ENCODE measurements at places on chromosomes 7 and 10.

DNA sequence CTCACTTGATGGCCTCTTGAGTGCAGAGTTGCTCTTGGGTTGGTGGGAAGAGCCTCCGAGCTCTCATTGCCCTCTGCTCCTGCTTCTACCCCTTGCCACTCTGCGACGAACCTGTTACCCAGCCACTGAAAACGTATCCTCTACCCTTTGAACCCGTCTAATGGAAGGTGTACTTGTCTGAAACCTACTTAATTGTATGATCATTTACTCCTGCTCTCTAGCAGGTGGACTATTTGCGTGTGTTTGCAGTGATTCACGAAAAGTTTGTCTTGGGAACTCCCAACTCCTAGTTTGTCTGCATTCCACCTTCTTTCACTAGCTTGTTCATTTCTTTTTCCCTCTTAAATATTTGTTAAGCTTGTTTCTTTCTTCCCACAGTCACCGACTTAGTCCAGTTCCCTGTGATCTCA is 503 bp downstream of the CROT start:
- DNase-seq = no peak

- no peak for DNase-seq
Observed at GRCh38 chr7:123096976-123097375, 101.5 kb upstream of the TAS2R16 start.

GRCh38 chr10:5691786-5692185 is 7.1 kb downstream of the TASOR2 start:
- DNase-seq = no peak

- no peak for DNase-seq
Observed at GRCh38 chr7:112286250-112287086, 80.0 kb downstream of the ZNF277 start.

DNA sequence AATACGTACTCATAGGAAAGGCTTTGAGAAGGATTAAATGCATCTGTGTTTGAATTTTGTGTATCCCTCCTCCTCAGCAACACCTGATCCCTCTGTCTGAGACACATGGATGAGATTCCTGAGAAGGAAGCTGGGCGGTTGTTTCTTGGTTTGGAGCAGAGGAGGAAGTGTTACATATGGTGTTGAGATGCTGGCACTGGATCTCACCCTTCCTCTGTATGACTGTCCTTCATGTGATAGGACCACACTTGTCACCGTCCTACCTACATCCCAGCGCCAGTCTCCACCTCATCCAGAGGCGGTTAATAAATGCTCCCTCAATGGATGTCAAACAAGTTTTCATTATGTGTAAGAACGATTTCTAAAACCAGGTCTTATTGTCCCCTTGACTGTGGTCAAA is 49.4 kb upstream of the KLF6 start:
- no peak for DNase-seq

- DNase-seq = no peak
Observed at GRCh38 chr10:67622511-67622910, 73.5 kb downstream of the CTNNA3 start.

- peak; percentile 31 for DNase-seq
Observed at GRCh38 chr10:132571650-132572544, 34.3 kb downstream of the INPP5A start.

DNA sequence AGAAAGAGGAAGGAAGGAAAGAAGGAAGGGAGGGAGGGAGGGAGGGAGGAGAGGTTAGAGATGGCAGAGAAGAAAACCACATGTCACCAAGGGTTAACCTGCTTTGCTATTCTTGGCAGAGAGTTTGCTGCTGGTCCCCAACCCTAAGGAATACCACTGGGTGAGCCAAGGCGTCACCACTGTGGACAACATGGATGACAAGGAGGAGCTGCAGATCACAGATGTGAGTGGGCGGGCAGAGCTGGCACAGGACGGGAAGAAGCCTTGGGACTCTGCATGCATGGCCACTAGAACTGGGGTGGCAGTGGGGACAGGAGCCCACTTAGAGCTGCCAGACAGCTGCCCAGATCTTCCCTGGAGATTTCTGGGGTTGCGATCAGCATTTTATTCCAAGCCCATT is 17.2 kb upstream of the MYH16 start:
- DNase-seq = no peak

GRCh38 chr10:17643339-17643754 is 604 bp upstream of the STAM start:
- DNase-seq = no peak

DNA sequence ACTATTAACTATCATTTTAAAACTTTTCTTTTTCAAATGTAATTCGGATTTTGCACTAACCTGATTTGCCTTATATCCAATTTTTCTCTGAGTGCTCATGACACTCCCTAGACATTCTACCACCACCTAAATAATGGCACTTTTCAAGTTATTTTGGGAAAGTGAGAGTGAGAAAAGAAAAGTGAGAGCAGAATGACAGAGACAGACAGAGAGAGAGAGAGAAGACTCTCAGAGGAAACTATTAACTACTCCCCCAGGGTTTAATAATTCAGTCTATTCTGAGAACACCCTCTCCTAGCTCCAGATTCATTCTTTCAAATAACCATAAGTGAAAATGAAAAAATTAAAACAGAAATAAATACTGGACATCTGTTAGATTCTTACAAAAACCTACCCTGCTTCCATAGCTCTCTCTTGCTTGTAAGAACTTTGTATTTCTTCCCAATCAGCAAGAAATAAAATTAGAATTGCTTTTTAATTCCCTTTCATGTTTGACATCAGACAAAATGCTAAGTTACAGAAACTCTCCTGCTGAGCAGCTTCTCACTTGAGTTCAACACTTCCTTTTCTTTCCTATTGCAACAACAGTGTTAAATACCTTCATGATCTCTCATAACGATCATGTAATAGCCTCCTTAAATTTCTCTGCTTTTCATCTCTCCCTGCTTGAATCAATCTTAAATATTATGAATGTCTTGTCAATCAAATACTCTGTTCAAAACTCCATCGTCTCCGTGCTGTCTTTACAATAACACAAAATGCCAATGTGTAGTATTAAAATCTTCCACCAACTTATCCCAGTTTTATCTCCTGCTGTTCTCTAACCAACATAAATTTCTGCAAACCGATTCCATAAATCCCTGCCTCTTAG is 191.7 kb downstream of the SEMA3E start:
- DNase-seq = no peak

DNA sequence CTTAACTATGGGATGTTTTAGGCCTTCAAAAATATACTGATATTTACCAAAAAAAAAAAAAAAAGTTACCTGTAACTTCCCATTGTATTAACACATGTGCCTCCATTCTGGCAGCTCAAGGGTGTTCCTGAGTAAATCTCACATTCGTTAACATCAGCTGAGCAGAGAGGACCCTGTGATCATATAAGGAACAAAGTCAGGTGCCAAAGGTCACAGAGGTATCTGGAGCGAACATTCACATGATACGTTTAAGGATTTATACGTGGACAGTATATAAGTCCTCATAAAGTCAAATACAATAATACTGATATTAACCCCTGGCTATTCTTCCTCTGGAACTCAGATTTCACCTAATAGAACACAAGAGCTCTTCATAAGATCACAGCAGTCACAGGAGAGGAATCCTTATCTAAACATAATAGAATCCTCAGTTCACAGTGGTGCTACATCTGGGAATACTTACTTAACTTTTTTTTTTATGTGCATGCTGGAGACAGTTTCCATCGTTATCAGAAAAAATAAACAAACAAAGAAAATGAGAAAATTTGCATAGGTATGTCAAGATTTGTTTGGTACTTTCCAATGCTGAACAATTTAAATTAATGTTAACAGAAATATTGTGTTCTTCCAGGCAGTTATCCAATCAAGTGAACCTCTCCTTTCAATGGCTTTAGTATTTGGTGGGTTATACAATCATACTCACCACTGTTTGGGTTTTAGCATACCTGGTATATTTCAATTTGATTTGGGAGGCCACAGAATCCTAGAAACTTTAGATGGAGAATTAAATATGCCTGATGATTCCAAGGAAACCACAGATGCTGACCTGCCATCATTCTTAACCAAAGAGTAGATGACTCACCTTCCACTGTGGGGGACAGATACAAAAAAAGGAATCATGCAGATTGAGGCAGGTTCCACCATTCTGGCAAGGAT is 6.6 kb downstream of the CUBN start:
- DNase-seq = no peak

DNA sequence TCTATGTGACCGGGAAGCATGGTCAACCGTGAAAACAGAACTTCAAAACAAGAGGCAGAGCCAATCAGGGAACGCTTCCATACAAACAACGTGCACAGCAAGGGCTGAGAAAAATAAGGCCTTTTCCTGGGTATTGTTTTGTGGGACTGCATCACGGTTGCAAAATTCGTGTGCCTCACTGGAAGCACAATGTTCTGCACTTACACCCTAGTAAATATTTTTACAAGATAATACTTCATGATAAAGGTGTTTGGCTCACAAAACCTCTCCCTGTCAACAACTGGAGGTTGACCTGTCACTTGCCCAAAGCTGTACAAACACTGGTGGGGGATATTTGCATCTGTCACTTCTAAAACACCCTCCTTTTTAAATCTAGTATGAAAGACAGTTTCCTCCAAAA is 37.0 kb downstream of the KLF6 start:
- DNase-seq = no peak

DNA sequence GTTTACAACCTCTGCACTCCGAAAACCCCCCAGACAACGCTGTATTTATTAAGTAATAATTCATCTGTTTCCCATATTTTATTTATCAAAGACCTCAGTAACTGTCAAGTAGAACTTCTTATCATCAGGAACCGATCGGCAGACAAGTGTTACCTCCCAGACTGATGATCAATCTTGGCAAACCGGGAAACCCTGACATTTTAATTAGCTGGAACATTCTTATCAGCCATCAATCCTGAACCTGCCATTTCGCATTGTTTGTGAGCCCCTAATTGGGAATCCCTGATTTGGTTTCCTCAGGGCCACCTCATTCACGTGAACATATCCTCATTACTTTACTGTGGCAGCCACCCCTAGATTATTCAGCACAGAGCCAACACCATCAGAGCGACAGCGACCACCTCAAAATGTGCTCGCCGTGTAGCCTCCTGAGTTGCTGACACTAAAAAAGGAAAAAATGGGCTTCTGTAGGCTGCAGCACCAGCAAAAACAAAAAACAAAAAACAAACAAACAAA is 93.6 kb upstream of the SDK1 start:
- DNase-seq = no peak

GRCh38 chr7:1466524-1467271 is 7.4 kb upstream of the MICALL2 start:
- DNase-seq = no peak

GRCh38 chr10:24726626-24727025 is 2.9 kb upstream of the ARHGAP21 start:
- no peak for DNase-seq

DNA sequence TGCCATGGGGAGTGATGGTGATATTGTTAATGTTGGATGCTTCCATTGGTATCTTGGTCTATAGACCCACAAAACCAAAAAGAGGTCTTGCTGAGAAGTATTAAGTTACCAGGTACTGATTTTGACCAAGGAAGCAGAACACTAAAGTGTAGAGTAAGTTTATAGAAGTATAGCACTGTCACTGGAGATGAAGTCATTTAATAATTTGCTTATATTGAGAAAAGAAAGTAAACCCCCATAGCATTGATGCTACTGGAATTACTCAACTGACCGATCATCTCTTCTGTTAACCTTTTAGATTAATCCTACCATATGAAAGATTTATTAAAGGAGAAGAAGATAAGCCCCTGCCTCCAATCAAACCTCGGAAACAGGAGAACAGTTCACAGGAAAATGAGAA is 183.2 kb downstream of the RTKN2 start:
- DNase-seq = no peak

DNA sequence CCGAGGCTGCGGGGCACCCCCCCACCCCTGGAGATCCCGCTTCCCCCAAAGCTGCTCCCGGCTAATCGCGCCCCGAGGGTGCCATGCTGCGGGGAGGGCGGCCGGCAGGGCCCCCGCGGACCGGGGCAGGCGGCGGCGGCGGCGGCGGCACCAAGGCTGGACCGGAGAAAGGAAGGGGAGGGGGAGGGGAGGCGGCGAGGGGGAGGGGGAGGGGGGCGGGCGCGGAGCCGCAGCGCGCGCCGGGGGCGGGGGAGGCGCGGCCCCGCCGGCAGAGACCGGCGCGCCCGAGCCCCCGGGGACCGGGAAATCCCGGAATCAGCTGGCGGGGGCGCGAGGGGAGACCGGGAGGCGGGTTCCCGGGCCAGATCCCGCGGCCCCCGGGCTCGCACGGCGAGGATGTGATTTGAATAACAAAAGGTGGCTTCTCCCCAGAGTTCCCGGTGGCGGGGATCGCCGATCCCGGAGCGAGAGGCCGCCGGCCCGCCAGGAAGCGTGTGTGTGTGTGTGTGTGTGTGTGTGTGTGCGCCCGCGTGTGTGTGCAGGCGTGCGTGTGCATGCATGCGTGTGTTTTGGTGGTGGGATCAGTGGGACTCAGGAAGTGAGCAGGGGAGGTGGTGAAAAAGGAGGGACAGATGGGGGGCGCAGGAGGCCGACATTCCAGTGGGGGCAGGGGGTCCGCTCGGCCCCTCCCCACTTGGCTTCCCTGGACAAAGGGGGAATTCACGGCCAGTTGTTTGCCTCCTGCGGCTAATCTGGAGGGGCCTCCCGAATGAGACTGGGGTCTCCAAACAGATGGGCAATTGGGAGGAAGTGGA is 99.5 kb downstream of the HIP1 start:
- DNase-seq = no peak

- DNase-seq = no peak
Observed at GRCh38 chr7:40536421-40536820, 401.6 kb downstream of the SUGCT start.

DNA sequence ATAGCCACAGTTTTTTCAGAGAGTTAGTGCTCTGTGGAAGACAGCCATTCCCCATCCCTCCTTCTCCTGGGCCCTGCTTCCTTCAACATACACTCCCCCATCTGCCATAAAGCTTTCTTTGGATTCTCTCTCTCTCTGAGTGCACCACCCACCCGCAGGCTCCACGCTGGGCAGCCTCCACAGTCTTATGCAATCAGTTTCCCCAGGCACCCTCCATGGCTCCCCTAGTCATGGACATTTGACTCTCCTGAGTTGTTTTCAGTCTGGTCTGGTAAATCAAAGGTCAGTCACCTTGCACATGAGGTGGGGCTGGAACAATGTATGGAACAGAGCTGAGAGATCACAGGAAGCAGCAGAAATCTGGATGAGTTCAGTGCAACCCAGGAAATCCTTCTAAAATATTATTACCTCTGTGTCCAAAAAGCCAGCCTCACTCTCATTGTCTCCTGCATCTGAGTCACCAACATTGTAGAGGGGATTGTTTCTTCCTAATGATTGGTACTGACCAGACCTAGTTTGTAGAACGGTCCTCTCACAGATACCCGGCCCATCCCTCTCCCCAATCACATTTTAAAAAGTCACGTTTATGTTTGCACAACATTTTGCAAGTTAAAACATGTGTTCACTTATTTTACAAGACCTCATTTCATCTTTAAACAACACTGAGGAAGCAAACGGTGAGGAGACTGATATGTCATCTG is 70.1 kb downstream of the CYCS start:
- DNase-seq = no peak

DNA sequence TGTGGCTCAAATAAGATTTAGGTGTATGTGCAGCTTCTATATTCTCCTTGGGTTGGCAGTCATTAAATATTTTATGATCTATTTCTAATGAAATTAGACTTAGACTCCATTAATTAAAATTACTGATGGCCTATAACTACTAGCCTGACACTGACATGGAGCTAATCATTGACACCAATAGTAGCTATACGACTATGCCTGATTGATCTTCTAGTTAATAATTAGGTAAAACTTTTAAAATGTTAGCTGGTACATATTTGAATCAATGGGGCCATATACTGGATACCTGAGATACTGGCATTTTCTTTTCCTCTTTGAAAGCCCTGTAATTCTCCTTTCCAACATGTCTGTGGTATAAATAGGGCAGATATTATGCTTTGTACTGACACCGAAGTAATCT is 14.4 kb downstream of the WEE2 start:
- no peak for DNase-seq

- DNase-seq = no peak
Observed at GRCh38 chr7:95549818-95550529, 46.3 kb downstream of the PDK4 start.
